ENCODE measurements at places on chromosomes 2 and 18.

- DNase-seq: no peak
Measured at GRCh38 chr2:196884368-196884767, 42.1 kb downstream of the PGAP1 start.

DNA sequence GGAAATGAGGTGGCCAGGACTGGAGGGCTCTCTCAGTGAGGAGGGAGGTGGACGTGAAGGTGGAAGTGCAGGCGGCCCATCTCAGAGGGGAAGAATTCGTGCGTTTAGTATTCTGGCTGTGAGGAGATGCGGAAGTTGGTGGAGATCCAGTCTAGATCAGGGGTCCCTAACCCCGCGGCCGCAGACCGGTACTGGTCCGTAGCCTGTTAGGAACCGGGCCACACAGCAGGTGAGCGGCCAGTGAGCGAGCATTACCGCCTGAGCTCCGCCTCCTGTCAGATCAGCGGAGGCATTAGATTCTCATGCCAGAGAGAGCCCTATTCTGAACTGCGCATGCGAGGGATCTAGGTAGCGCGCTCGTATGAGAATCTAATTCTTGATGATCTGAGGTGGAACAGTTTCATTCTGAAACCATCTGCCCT lies 1.6 kb upstream of the FHOD3 start:
- no peak for DNase-seq

GRCh38 chr18:10953672-10954071 lies 195.7 kb downstream of the PIEZO2 start:
- DNase-seq: no peak

DNA sequence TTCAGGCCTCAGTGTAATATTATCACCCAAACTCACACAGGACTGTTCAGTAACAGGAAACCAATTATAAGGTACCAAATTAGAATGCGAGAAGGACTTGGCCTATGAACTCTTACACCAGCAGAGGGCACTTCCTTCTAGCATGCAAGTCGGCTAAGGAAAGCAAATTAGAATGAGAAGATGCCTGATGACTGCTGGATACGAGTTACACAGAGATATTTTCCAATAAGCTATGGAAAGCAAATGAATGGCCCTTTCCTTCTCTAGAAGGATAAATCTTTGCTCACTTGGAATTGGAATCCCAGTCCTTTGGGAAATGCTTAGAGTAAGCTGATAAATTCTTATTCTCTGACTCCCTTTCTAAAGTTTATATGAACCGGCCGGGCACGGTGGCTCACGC lies 109.8 kb downstream of the AP1S3 start:
- peak; percentile 28 for DNase-seq

DNA sequence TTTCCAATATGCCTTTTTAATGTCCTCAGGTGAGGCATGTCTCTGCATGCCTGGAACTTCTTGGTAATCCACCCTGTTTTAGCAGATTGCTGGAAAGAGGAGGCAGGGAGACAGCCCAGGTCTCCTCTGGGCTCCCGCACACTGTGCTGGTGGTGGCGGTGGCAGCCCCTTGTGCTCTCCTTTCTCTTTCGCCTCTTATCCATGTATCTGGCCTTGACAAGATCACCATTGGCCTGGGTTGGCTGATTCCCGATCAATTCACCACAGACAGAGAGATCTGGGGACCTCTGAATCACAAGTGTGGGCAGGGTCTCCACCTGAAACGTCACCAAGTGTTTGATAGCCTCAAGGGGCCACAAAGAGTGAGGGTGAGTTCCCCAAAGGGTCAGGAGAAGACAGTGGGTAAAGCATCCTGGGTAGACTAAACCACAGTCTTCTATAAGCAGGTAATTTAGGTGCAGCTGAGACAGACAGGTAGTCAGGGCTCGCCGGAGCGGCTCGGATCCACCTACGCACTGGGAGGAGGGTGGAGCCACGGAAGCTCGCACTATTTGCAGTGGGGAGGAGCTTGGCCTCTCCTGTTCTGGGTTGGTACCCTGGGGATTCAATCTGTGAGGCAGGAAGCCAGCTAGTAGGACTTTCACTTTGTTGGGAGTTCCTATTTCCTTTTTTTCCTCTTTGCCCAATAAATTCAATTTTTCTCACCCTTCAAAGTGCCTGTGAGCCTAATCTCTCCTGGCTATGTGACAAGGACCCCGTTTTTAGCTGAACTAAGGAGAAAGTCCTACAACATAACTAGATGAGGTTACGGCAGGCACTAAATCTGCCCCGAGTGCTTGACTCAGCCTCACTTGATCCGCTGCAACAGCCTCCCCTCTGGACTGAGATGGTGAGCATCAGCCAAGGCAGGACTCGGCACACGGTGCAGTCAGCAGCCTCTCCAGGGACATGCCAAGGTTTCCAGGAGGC lies 57.6 kb downstream of the SLC4A3 start:
- no peak for DNase-seq

DNA sequence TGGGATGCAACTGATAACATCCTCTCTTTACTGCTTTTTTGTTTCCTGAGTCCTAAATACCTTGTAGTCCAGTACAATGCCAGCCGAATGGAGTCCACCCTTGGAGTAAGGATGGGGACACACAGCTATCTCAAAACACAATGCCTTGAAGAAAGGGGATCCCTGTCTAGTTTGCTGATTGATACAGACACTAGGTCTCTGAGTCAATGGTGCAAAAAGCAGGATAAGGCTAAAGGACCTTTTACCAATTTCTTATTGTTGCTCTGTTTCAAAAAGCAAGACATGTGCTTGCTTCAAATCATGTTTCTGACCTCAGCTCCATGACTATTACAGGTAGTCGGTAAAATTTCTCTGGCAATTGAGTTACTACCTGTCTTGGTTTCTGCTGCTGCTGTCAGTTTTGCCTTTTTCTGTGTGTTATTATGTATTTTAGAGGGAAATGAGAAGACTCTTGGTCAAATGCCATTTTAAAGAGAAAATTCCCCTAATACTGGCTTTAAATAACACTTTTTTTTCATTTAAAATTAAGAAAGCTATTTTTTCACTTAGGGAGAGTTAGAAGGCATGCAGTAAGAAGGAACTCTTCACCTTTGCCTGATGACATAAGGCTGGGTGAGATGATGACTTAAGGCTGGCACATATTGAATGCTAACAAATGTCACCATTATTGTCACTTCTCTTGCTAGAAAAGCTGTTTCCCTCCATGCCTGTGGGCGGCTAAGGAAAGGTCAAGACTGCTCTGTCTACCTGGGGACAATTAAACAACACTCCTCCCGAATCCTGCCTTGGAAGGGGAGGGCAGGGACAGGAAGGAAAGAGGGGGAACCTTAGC lies 4.9 kb upstream of the FIGLA start:
- DNase-seq: no peak

DNA sequence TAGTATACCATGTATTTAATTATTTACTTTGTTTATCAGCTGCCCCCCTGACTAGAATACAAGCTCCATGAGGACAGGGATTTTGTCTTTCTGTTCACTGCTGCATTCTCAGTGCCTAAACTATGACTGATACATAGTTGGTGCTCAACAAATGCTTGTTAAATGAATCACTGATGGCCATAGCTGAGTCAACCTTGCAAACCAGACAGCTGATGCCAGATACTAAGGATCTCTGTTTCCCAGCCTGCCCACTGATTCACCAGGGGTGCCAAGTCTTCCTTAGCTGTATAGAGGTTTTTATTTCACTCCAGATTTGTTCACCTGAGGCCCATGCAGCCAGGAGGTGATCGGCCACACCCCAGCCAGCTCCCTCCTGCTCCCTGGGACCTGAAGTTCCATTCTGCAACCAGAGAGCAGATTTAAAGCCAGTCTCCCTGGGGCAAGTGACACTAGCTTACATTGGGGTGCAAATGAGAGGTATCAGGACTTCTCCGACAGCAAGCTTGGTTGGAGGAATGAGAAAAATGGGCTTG lies 92.2 kb downstream of the C1QL2 start:
- no peak for DNase-seq

DNA sequence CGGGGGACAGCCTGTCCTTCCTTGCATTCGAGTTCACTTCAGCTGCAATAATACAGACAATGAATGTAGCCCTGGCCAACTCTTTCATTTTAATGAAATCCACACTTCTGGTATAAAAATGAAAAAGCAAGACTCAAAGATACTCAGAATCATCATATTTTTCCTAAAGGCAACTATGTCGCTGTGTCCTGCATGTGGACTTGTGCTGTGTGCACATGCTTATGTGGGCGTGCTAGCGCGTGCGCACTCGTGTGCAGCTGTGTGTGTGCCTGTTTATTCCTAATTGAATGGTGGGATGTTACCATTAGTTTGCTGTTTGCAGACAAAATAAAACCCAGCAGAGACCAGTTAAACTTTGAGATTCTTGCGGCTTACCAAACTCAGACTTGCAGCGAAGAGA lies 49.6 kb downstream of the SMIM21 start:
- no peak for DNase-seq

GRCh38 chr2:186572705-186573104 lies 17.2 kb upstream of the ITGAV start:
- DNase-seq: no peak

GRCh38 chr2:19815746-19816145 lies 86.0 kb downstream of the TTC32 start:
- no peak for DNase-seq

GRCh38 chr2:162768656-162769055 lies 69.9 kb downstream of the KCNH7 start:
- DNase-seq: no peak

DNA sequence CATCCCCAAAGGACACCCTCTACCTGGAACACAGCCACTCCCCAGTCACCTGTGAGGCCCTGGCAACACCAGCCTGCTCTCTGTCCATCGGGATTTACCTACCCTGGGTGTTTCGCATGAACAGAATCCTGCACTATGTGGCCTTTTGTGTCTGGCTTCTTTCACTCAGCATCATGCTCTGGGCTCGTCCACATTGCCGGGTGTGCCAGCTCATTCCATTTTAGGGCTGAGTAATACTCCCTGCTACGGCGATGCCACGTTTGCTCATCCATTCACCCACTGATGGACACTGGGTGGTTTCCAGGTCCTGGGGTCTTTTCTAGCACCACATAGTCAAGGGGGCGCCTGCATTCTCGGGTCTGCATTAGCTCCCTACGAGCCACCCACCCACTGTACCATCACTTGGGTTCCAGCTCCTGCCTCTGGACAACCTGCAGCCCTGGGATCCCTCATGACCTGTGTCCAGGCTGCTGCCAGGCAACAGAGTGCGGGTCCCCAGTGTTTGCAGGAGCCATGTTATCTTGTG lies 22.0 kb downstream of the KCNF1 start:
- no peak for DNase-seq

- DNase-seq: no peak
Measured at GRCh38 chr18:11392292-11392691, 217.1 kb upstream of the SLC35G4 start.

DNA sequence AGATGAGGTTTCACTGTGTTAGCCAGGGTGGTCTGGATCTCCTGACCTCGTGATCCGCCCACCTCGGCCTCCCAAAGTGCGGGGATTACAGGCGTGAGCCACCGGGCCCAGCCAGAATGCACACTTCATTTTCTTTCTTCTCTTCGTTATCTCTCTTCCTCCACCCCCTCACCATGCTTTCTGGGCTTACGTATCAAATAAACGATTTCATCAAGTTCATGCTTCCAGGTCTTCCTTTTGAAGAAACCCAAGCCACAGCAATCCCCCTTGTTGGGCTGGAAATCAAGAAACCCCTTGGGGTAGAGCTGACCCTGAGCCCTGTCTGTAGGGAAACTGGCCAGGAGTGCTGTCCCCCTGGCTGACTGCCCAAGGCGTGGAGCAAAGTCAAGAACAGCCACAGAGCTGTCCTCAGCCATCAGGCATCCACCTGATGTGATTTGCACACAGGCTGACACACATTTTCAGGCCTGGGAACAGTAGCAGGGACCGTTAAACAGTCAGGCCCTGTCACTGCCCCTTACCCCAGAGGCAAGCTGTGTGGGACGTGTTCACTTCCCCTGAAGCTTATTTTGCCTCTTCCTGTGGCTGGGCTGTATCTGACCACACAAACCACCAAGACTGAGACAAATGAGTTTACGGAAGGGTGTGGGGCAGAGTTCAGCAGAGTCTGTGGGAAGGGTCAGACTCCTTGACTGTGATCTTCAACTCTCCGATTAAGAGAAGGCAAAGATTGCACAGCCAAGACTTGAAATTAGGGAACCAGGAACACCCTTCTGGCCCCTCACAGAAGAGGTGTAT lies 15.1 kb upstream of the NMUR1 start:
- no peak for DNase-seq

- DNase-seq: no peak
Measured at GRCh38 chr2:36740061-36740460, 43.6 kb downstream of the VIT start.

DNA sequence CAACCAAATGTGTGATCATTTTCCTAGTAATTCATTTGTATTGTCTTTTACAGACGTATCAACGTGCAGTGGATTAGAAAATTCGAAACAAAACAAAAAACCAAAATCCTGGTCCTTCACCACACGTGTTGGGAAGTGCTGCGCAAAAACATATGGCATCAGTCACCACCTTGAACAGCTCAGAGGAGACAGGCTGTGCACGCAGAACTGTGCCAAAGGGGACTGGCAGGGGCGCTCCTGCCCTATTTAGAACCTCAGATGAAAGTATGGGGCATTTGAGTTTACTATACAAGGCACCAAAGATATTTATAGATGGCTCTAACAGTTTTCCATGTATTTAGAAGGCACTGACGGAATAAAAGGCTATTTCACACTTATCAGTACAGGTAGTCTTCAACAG lies 42.3 kb downstream of the NOL10 start:
- no peak for DNase-seq

GRCh38 chr18:22694954-22695353 lies 238.2 kb upstream of the RBBP8 start:
- DNase-seq: peak; percentile 63

GRCh38 chr2:13858626-13859025 lies 773.9 kb upstream of the LRATD1 start:
- DNase-seq: no peak

DNA sequence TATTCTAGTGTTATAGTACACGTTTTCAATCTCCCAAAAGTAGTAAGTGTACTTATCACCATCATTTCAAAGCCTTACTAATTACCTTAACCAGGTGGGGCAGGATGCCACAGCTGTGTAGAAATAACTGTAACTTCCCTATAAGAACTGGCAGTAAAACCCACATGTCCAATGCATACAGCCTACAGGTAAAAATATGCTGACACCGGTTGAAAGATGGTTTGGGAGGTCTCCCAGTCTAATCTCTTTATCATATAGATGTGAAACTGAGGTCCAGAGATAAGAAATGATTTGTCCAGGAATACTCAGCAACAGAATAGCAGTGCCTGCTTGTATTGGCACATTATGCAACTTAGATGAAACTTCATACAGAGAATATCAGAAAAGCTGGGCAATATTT lies 322.9 kb downstream of the BCL11A start:
- no peak for DNase-seq

GRCh38 chr2:219758907-219759680 lies 131.7 kb downstream of the SLC4A3 start:
- no peak for DNase-seq

DNA sequence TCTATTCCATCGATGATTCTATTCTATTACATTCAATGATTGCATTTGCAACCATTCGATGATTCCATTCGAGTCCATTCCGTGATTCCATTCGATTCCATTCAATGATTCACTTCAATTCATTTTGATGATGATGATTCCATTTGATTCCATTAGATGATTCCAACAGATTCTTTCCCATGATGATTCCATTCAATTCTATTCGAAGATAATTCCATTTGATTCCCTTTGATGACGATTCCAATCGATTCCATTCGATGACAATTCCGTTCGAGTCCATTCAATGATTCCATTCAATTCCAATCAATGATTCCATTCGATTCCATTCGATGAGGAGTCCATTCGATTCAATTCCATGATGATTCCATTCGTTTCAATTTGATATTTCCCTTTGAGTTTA lies 1088.8 kb downstream of the RPIA start:
- no peak for DNase-seq

GRCh38 chr2:219630770-219631405 lies 3.5 kb downstream of the SLC4A3 start:
- no peak for DNase-seq

GRCh38 chr2:149921911-149922616 lies 334.5 kb upstream of the MMADHC start:
- no peak for DNase-seq

All from AG09319 (cell line).